ENCODE measurements at places on chromosomes 1 and 21.

- no peak for DNase-seq
Measured at GRCh38 chr21:26557106-26557505, 16.0 kb downstream of the CYYR1 start.

DNA sequence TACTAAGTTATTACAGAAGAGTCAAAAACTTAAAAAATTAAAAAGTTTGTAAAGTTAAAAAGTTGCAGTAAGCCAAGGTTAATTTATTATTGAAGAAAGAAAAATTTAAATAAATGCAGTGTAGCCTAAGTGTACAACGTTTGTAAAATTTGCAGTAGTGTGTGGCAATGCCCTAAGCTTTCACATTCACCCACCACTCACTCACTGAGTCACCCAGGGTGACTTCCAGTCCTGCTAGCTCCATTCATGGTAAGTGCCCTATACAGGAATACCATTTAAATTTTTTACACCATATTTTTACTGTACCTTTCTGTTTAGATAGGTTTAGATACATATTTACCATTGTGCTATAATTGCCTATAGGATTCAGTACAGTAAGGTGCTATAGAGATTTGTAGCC lies 88.6 kb downstream of the CTH start:
- no peak for DNase-seq

DNA sequence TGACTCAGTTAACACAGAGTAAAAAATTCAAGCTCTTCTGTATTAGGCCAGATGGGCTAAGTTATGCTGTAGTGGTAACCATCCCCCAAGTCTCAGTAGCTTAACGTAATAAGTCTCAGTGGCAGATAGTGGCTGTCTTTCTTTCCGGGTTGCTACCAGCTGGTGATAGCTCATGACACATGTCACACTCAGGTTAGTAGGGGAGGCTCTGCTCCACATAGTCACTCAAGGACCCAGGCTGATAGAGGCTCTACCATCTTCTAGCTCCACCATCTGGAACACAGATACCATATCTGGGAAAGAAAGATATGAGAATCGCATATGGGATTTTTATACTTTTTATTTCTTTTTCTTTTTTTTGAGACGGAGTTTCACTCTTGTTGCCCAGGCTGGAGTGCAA lies 16.2 kb upstream of the MEF2D start:
- DNase-seq = no peak

DNA sequence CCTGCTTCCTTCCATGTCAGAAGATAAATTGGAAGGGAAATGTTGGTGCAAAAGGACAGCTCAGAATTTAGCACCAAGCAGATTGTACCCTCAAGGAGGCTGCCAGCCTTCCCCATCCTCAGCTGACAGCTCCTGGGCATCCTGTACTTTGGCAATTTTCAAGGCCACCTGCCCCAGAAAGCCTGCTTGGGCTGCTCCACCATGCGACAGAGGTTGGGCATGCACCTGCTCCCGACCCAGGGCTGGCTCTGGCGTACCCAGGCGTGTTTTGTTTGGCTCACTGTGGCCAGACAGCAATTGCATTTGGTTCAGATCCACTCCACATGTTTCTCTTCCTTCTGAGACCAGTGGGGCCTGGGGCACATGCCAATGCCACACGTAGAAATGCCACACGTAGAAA lies 547.8 kb downstream of the NPHP4 start:
- no peak for DNase-seq

DNA sequence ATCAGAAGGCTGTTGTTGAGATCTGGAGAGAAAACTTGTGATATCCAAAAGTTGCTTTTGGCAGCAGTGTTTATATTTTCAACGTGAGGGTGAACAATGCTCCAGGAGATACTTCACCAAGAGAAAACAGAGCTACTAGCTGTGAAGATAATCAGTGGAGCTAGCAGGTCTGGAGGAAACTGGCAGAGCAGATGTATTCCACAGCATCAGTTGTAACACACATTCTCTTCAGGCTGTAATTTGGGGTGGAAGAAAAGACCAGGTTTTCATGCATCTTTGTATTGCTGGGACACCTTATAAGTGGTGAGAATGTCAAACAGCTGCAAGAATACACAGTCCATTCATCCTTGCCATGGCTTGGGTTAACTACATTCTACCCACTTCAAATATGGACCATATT lies 22.0 kb downstream of the AHCYL1 start:
- no peak for DNase-seq

DNA sequence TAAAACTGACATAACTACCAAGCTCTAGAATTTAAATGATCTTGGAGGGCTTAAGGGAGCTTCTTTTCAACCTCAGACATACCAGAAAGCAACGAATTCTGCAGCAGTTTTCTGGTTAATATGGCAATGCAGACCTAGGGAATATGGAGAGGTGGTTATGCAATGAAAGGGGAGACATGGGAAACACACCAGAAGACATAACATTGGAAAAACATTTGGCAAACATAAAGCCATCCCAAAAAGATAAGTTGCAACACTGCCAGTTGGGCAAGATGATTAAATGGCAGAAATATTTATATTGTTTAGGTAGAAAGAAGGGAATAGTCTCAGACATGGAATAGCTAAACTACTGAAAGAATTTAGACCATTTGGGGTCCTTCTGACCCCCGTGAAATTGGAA lies 104.5 kb downstream of the KCNJ6 start:
- DNase-seq = no peak

DNA sequence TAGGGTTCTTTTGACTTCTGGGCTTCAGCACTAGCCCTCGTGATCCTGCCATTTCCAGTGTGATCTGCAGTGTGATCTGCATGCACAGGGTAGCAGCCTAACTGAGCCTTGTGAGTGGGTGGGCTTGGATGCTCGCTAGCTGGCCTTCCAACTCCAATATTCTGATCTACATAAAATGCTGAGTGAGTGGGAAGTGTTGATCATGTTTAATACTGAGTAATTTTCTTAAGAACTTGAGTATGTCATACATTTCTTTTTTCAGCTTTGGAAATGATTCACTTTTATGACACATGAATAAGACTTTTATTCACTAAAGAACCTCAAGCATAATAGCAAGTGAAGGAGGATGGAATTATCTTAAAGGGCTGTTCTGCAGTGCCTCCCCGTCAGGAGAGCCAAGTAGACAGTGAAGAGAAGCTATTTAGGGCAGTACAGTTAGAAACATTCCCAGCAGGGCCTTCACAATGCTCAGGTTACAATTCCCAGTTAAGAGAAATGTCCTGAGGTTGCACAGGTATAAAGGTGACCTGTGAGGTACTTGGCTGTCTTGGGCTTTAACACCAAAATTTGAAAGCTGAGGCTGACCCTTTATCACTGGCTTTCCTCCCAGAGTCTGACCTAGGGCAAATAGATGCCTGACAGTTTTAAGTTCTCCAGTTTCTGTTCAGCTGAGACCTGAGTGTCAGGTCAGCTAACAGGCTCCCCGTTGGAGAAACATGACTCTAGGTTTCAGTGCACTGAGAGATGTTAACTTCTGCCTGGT lies 29.1 kb upstream of the LRRC8C start:
- DNase-seq = no peak

- DNase-seq = no peak
Measured at GRCh38 chr1:232432313-232432712, 197.6 kb downstream of the SIPA1L2 start.

- DNase-seq = no peak
Measured at GRCh38 chr1:154463512-154463990, 38.5 kb upstream of the TDRD10 start.

- no peak for DNase-seq
Measured at GRCh38 chr1:172352435-172352834, 68.0 kb upstream of the C1orf105 start.

DNA sequence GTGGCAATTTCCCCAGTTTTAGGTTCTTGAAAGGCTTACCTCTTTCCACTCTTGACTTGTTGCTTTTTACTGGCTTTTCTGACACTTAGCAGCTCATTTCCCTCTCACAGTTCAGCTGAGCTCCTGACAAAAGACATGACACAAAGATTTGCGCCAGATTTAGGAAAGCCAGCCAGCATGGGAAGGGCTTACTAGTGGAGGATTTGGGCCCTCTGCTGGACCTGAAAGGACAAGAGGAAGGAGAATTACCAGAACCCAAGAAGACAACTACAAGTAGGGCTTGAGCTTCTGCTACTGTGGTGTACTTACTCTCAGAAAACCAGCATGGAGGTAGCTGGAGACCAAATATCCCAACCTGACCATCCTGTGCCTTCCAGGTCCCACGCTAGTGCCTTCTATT lies 784.5 kb downstream of the BRINP3 start:
- no peak for DNase-seq

GRCh38 chr1:28601696-28602095 lies 9.6 kb downstream of the RAB42 start:
- no peak for DNase-seq

Data from hematopoietic multipotent progenitor cell treated with erythropoietin and hydrocortisone succinate and interleukin-3 and kit ligand, for 15 days (in vitro differentiated cells).